ENCODE measurements at places on chromosomes 4 and X.
A peak's percentile ranks its signal among the peaks of the same experiment; 100 is the strongest.

DNA sequence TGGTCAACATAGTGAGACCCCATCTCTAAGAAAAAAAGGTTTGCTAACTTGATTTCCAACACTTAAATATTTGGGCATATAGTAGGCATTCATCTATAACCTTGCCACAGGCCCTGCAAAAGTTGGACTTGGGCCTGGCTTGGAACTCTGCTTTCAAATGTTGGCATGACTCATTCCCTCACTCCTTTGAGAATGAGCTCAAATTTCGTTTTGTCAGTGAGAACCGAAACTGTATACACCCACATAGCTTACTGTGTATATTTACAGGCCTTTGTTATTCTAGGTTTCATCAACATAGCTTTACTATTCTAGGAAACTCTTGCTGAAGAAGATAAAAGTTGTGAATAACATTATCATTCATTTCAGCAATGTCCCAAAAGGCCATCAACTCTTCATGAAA, 88.7 kb upstream of the ELOVL6 start:
- DNase-seq: peak; percentile 8

DNA sequence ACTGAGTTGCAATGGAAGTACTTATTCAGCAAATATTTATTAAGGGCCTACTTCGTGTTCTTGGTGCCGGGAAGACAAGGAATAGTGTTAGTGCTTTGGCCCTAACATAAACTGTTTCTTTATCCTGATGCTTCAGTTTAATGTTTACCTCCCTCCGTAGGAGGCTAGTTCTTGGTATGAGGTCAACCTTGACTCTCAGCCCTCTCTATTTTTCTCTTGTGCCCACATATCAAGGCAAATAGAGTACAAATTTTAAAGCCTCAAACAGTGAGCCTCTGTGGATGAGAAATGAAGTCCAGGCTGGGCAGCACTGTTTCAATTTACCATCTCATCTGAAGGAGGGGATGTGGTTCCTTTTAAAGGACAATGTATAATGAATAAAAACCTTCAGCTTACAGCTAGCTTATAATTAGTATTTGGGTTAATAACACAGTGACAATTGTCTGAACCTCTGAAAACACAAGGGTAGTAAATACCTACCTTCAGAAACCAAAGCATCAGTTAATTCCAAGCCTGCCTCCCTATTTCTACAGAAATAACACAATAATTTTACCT, 68.5 kb downstream of the SH3RF1 start:
- no peak for DNase-seq

- peak; percentile 4 for DNase-seq
Observed at GRCh38 chr4:138835832-138836533, 179.6 kb upstream of the NOCT start.

- DNase-seq: no peak
Observed at GRCh38 chrX:133461231-133461630, 45.9 kb upstream of the GPC4 start.

- no peak for DNase-seq
Observed at GRCh38 chrX:110383414-110383813, 24.8 kb downstream of the RTL9 start.
